ENCODE measurements at places on chromosomes 16 and 17. TPM values are rescaled to one million over a fixed set of nuclear protein-coding genes. Genes with fewer than 3 reads are reported as not detected.

The ZNF624 gene
- total RNA-seq: 8.9 TPM

The DNAI2 gene
- total RNA-seq: not detected

The SNAI3 gene
- not detected for total RNA-seq

The SPNS1 gene
- 30.3 TPM for total RNA-seq

The NUDT7 gene
- total RNA-seq: 5.4 TPM

The ACSM5 gene
- 43.3 TPM for total RNA-seq

The KRT25 gene
- total RNA-seq: not detected

The SHCBP1 gene
- 3.0 TPM for total RNA-seq

The KRT17 gene
- 7.1 TPM for total RNA-seq

The MYH1 gene
- total RNA-seq: not detected

The SNX20 gene
- total RNA-seq: not detected

The KRT33A gene
- not detected for total RNA-seq

The DNASE1L2 gene
- not detected for total RNA-seq

The PRR29 gene
- 0.49 TPM for total RNA-seq

The ARHGAP27 gene
- total RNA-seq: 1.7 TPM

The KRTAP17-1 gene
- not detected for total RNA-seq

The RPH3AL gene
- 2.1 TPM for total RNA-seq

The GLIS2 gene
- total RNA-seq: 9.4 TPM

The MAF gene
- total RNA-seq: 31.6 TPM

The OTOP3 gene
- not detected for total RNA-seq

The OR2C1 gene
- not detected for total RNA-seq

The PLEKHH3 gene
- 14.2 TPM for total RNA-seq

The CACNG5 gene
- total RNA-seq: not detected

The DPEP2 gene
- not detected for total RNA-seq

The CCDC78 gene
- 1.3 TPM for total RNA-seq

The SPATA22 gene
- not detected for total RNA-seq

The TBC1D3I gene
- not detected for total RNA-seq

The FBXO39 gene
- 0.31 TPM for total RNA-seq

The FAM117A gene
- total RNA-seq: 7.0 TPM

The IGSF6 gene
- not detected for total RNA-seq

The TNP2 gene
- not detected for total RNA-seq

The ST6GALNAC2 gene
- not detected for total RNA-seq

The ALG1 gene
- 41.9 TPM for total RNA-seq

The CNGB1 gene
- total RNA-seq: not detected

The MLST8 gene
- total RNA-seq: 39.9 TPM

The CDC6 gene
- 2.2 TPM for total RNA-seq

The ODAD4 gene
- 0.20 TPM for total RNA-seq

The SLFN5 gene
- total RNA-seq: 17.5 TPM

The PERCC1 gene
- not detected for total RNA-seq

The CDH3 gene
- not detected for total RNA-seq

The PLCD3 gene
- total RNA-seq: 50.9 TPM

The KRT31 gene
- not detected for total RNA-seq

The KRT40 gene
- not detected for total RNA-seq

The KRT34 gene
- not detected for total RNA-seq

The NXN gene
- 8.7 TPM for total RNA-seq

The LHX1 gene
- total RNA-seq: not detected

The MRPS23 gene
- 15.0 TPM for total RNA-seq

The ZMYND15 gene
- 1.4 TPM for total RNA-seq

Data from cardiac ventricle fibroblast (primary cell).